ENCODE measurements at places on chromosomes 12 and 14.

DNA sequence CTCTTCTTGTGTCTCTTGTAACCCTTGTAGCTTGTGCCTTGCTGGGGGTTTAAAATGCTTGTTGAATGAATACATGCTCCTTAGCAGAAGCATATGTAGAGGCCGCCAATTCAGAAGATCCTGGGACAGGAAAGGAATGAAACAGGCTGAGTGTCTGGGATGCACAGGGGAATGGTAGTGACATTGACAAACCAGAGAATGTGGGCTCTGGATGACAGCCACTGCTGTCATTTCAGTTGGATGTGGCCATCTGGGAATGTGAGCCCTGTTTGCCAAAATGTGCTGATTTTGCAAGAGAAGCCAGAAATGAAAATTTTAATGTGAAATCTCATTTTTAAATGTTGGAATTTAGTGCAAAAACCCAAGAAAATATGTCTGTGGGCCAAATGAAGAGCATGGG lies 136.8 kb downstream of the DACT1 start:
- no peak for DNase-seq

- no peak for DNase-seq
These were observed 40.9 kb upstream of the LHX5 start for GRCh38 chr12:113512568-113512967.

GRCh38 chr12:132907216-132907615 lies 19.8 kb upstream of the CHFR start:
- no peak for DNase-seq

- no peak for DNase-seq
These were observed 2.0 kb upstream of the MAP1LC3B2 start for GRCh38 chr12:116556964-116557698.

DNA sequence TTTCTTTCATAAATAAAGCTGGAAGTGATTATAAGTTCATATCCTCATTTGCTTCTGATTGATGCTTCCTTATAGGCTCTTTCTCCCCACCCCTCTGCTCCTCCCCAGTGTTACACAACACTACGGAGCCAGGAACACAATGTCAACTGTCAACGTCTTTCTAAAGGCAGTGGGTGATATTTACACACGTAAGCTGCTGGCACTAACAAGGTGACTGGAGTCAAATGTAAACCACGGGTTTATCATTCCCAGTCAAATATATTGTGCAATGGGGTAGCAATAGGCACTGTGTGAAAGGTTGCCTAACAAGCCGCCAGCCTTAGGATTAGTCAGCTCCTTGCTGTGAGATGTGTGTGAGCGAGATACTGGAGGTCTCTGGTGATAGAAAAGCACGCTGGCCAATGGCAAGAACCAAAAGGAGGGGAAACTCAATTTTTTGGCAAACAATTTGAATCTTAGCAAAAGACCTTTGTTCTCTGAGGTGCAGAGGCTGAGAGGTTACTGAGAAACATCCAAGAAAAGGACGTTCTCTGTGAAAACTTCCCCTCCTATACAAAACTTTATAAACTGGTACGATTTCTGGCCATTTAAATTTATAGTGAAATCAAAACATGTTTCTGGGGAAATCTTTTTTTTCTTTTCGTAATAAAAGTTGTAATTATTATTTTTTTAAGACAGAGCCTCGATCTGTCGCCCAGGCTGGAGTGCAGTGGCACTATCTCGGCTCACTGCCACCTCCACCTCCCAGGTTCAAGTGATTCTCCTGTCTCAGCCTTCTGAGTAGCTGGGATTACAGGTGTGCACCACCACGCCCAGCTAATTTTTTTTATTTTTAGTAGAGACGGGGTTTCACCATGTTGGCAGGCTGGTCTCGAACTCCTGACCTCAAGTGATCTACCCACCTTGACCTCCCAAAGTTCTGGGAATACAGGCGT lies 22.3 kb upstream of the HECTD1 start:
- no peak for DNase-seq

DNA sequence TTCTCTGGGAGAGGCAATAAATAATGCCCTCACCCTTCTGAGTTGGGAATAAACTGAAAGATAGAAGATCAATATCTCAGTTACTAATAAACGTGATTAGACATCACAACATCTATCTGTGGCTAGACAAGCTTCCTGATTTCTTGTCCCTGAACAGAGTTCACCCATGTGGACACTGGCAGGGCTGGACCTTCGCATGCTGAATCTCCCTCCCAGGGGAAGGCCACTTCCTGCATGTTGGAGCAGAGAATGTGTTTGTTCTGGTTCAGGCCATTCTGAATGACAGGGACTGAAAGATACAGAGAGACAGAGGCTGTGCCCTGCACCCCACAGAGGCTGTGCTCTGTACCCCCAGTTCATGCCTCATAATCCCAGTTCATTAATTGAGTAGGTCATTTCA lies 132.6 kb downstream of the SLC38A1 start:
- no peak for DNase-seq

DNA sequence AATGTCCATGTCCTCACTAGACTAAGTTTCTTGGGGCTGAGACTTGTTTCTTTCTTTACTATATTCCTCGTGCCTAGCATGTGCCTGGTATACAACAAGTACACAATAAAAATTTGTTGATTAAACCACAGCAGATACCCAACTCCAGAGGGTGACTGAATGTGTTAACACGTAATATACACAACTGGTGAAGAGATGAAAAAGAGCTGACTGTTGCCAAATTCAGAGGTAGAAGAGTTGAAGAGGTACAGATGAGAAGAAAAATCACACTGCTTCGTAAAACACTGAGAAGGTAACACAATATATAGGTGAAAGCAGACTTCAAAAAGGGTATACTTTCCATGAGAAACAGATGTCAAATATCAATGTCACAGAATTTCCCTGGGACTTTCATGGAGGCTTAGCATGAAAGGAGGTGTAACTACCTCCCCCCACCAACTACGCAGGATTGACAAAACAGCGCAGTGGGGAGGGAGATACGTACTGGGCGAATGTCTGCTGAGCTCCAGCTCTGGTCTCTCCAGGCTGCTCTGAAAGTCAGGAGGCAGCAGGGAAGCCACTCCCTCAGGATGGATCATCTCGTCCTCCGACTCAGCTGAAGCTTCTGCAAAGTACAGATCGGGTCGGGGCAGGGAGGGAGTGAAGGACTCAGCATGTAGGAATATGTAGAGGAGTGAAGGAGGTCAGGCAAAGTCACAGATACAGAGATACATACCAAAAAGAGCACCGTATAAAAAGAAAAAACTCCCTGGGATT lies 5.3 kb downstream of the ACIN1 start:
- DNase-seq: no peak

- DNase-seq: no peak
These were observed 5.8 kb upstream of the MRPL42 start for GRCh38 chr12:93461503-93461902.

- DNase-seq: no peak
These were observed 12.8 kb upstream of the RILPL1 start for GRCh38 chr12:123546281-123546680.

GRCh38 chr12:67592228-67593011 lies 56.1 kb upstream of the DYRK2 start:
- peak; percentile 32 for DNase-seq

- no peak for DNase-seq
These were observed 17.2 kb downstream of the PACS2 start for GRCh38 chr14:105331575-105332349.

GRCh38 chr12:15801770-15802744 lies 12.9 kb upstream of the EPS8 start:
- no peak for DNase-seq

- DNase-seq: no peak
These were observed 4.7 kb downstream of the REC8 start for GRCh38 chr14:24176599-24176998.

DNA sequence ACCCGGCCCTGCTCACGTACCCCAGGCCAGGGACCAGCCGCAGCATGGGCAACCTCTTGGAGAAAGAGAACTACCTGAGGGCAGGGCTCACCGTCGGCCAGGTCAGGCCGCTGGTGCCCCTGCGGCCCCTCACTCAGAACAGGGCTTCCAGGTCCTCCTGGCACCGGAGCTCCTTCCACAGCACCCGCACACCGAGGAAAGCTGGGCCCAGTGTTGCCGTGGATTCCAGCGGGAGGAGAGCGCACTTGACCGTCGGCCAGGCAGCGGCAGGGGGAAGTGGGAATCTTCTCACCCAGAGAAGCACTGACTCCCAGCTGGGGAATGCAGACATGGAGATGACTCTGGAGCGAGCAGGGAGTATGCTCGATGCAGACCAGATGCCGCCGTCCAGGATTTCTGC lies 7.9 kb upstream of the VAMP1 start:
- no peak for DNase-seq

- no peak for DNase-seq
These were observed 314.5 kb upstream of the LMO3 start for GRCh38 chr12:16920451-16920850.

DNA sequence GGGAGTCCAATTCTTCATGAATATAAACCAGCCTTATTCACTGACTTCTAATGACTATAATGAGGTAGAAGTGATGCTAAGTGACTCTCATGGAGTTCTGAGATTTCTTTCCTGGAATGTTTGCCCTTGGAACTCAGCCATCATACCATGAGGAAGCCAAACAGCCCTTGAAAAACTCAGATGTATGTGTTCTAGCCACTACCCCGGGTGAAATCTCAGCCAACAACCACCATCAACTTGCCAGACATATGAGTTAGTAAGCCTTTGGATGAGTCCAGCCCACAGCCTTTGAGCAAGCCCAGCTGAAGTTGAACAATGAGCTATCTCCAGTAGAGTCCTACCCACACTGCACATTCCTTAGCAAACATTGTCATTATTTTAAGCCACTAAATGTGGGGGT lies 149.5 kb downstream of the SLC6A15 start:
- DNase-seq: no peak

DNA sequence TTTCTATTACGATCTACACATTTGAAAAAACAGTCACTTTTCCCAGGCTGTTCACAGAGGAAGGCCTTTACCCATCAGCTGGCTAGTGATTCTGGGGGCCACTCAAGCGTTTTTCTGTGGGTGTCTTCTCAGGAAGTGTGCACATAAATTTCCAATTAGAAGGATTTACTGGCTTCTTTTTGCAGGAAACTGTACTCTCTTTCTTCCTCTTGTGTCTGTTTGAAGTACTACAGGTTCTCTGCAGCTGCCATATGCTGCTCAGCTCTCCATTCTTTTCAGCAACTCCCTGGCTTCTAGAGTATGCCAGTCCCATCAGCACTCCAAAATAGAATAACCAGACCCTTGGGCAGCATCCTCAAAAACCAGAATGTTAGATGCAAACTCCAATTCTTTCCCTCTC lies 110.4 kb upstream of the NAV3 start:
- no peak for DNase-seq

Measured in activated naive CD4-positive, alpha-beta T cell treated with anti-CD3 and anti-CD28 coated beads for 36 hours (primary cell).